ENCODE measurements at places on chromosomes 6 and 20. TPM values are rescaled to one million over a fixed set of nuclear protein-coding genes. Genes with fewer than 3 reads are reported as not detected.

The DSP gene
- total RNA-seq, result 0.12 TPM

- H3K27me3 ChIP-seq, result no peaks in the 10 kb centered on the region
- H3K4me3 ChIP-seq, result no peak overlapping the region
- no peaks in the 10 kb centered on the region for H3K4me1 ChIP-seq
- H3K36me3 ChIP-seq, result no peaks in the 10 kb centered on the region
Measured at GRCh38 chr20:61500791-61501321, 248.8 kb downstream of the CDH4 start.

DNA sequence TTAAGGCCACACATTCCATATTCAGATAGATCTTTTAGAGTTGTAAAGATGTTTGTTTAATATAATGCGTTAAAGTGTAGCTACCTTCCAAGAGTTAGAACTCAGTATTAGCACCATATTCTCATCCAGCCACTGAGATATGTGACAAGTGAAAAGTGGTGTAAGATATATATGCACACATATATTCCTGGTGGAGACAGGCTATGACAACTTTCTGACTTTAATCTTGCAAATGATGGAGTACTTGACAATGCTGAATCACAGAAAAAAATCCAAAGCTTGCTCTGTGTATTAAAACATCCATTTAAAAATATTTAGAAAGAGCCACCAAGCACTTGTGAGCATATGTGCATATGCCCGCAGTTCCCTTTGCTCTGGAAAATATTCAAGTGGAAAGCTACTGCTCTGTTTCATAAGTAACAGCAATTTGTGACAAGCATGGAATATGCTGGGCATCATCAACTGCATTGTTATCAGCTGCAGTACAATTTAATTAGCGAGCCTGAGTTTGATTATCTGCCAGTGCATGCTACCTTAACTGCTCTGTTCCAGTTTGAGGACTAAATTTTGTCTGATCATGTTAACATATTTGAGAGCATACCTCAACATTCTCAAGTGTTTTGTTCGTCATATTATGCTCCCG, 64.8 kb downstream of the VIP start:
- no peak for DNase-seq
- no peak overlapping the region for H3K27ac ChIP-seq
- no peaks in the 10 kb centered on the region for H3K4me1 ChIP-seq
- H3K36me3 ChIP-seq, result no peaks in the 10 kb centered on the region
- H3K4me3 ChIP-seq, result no peak overlapping the region

GRCh38 chr20:14335052-14335451, 2.4 kb downstream of the FLRT3 start:
- H3K27me3 ChIP-seq, result no peaks in the 10 kb centered on the region
- H3K36me3 ChIP-seq, result no peaks in the 10 kb centered on the region
- no peak overlapping the region for H3K4me3 ChIP-seq
- DNase-seq, result no peak

The PACRG gene
- total RNA-seq, result 3.0 TPM

The VGLL2 gene
- total RNA-seq, result not detected

DNA sequence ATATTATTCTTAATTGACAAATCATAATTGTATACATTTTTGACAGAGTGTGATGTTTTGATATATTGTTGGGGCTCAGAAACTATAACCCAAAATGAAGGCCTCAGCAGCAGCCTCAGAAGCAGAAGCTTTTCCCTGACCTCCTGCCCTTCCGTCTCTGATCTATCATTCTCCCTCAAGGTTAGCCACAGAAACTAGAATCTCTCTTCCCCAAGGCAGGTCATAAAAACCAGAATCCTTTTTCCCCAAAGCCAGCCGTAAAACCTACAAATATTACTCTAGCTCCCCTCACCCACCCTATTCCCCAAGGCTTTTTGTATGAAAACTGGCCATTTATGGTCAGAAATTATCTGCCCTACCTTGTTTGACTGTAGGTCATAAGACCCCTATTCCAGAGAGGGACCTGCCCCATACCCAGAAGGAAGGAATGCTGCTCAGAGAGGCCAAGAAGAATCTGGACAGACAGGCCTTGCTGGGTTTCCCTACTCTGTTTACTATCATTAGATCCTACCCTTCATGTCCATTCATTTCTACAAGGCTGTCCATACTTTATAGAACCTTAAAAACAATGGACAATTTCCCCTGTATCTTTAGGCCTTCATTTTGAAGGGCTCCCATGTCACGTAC, 14.5 kb downstream of the OR2B2 start:
- H3K4me3 ChIP-seq, result no peak overlapping the region
- H3K4me1 ChIP-seq, result peaks cover 15% of the 10 kb centered on the region
- DNase-seq, result no peak
- no peaks in the 10 kb centered on the region for H3K27me3 ChIP-seq
- no peaks in the 10 kb centered on the region for H3K36me3 ChIP-seq

GRCh38 chr20:24990810-24991252, 1.7 kb downstream of the APMAP start:
- no peaks in the 10 kb centered on the region for H3K27me3 ChIP-seq
- H3K27ac ChIP-seq, result no peak overlapping the region
- H3K4me1 ChIP-seq, result peaks cover 5% of the 10 kb centered on the region
- DNase-seq, result no peak
- no peaks in the 10 kb centered on the region for H3K36me3 ChIP-seq
- H3K4me3 ChIP-seq, result no peak overlapping the region

DNA sequence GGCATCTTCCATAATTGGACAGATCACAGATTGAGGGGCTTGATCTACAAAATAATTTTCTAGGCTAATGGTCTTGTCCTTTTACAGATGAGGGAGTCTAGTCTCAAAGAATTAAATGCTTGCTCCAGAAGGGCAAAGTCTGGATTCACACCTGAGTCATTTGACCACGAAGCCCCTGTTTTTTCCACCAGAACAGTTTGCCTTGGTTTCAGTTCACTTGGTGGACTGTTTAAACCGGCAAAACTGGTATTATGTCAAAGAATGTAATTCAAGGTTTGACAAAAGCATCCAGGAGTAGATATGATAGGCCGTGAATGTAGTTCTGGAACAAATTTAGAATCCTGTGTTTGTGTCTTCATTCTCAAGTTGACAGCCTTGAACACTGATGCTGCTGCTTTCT, 3.3 kb downstream of the MYO6 start:
- peaks cover 22% of the 10 kb centered on the region for H3K27me3 ChIP-seq
- no peaks in the 10 kb centered on the region for H3K36me3 ChIP-seq
- H3K27ac ChIP-seq, result no peak overlapping the region

The PNLDC1 gene
- 0.26 TPM for total RNA-seq

The IL17A gene
- not detected for total RNA-seq

The SOBP gene
- total RNA-seq, result 0.95 TPM

GRCh38 chr6:98041056-98041455, 758.0 kb upstream of the MMS22L start:
- DNase-seq, result no peak
- no peaks in the 10 kb centered on the region for H3K4me1 ChIP-seq
- H3K27ac ChIP-seq, result no peak overlapping the region
- H3K4me3 ChIP-seq, result no peak overlapping the region

- H3K4me1 ChIP-seq, result peaks cover 17% of the 10 kb centered on the region
- no peak overlapping the region for H3K4me3 ChIP-seq
- H3K36me3 ChIP-seq, result peaks cover 4% of the 10 kb centered on the region
Measured at GRCh38 chr20:50541606-50542041, 31.4 kb downstream of the PTPN1 start.

GRCh38 chr20:1831096-1831495, 64.1 kb upstream of the SIRPA start:
- H3K27ac ChIP-seq, result no peak overlapping the region
- H3K4me3 ChIP-seq, result no peak overlapping the region
- no peaks in the 10 kb centered on the region for H3K36me3 ChIP-seq
- H3K27me3 ChIP-seq, result no peaks in the 10 kb centered on the region

GRCh38 chr6:90502866-90503407, 83.9 kb downstream of the MAP3K7 start:
- no peaks in the 10 kb centered on the region for H3K4me1 ChIP-seq
- no peaks in the 10 kb centered on the region for H3K27me3 ChIP-seq
- no peaks in the 10 kb centered on the region for H3K36me3 ChIP-seq

DNA sequence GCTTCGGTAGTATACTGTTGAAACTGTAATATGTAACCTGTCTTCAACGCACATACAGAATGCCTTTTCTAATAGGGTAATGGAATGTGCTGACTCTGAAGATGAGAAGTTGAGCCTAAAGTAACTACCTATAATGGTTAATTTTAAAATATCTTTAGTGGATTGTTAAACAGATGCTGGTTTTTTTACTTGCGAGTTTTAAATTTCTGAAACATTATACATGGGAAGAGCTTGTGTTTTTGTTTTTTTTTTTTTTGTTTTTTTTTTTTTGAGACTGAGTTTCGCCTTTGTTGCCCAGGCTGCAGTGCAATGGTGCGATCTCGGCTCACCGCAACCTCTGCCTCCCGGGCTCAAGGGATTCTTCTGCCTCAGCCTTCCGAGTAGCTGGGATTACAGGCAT, 166.9 kb downstream of the JARID2 start:
- no peak overlapping the region for H3K27ac ChIP-seq
- no peaks in the 10 kb centered on the region for H3K27me3 ChIP-seq
- H3K4me3 ChIP-seq, result no peak overlapping the region
- H3K4me1 ChIP-seq, result peaks cover 28% of the 10 kb centered on the region

- DNase-seq, result peak; percentile 40
- H3K4me3 ChIP-seq, result peak overlapping the region; percentile 84
- H3K27me3 ChIP-seq, result no peaks in the 10 kb centered on the region
- peak overlapping the region; percentile 74 for H3K27ac ChIP-seq
Measured at GRCh38 chr6:26033085-26033940, 53.9 kb upstream of the HFE start.

The BPI gene
- total RNA-seq, result not detected

DNA sequence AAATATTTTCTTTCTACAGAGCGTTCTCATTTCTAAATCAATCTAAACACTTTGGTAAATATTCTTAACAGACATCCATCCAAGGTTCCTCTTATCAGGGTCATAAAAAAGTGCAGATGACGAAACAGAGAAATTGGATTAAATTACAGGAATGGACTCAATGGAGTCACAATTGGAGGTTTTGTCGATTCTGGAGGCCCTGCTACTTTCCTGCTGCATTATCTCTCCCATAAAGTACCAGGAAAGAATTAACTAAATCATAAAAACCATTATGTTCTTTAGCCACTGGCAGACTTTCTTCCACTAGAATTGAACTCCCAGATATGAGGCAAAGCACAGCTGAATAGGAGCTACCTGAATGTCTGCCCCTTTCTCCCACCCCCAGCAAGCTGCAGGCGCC, 610.6 kb downstream of the HDGFL1 start:
- no peak overlapping the region for H3K4me3 ChIP-seq
- DNase-seq, result no peak
- no peak overlapping the region for H3K27ac ChIP-seq

The RBPJL gene
- 0.29 TPM for total RNA-seq

GRCh38 chr6:135932651-135933050, 81.2 kb downstream of the PDE7B start:
- H3K4me1 ChIP-seq, result no peaks in the 10 kb centered on the region
- no peak for DNase-seq
- H3K27me3 ChIP-seq, result no peaks in the 10 kb centered on the region

- no peaks in the 10 kb centered on the region for H3K27me3 ChIP-seq
- no peaks in the 10 kb centered on the region for H3K36me3 ChIP-seq
- DNase-seq, result peak; percentile 16
- peak overlapping the region; percentile 75 for H3K27ac ChIP-seq
- H3K4me1 ChIP-seq, result peaks cover 23% of the 10 kb centered on the region
- no peak overlapping the region for H3K4me3 ChIP-seq
Measured at GRCh38 chr6:157056275-157056674, 267.0 kb downstream of the TMEM242 start.

- no peak overlapping the region for H3K27ac ChIP-seq
- H3K4me3 ChIP-seq, result no peak overlapping the region
- no peak for DNase-seq
Measured at GRCh38 chr20:24875078-24875477, 74.0 kb upstream of the CST7 start.

DNA sequence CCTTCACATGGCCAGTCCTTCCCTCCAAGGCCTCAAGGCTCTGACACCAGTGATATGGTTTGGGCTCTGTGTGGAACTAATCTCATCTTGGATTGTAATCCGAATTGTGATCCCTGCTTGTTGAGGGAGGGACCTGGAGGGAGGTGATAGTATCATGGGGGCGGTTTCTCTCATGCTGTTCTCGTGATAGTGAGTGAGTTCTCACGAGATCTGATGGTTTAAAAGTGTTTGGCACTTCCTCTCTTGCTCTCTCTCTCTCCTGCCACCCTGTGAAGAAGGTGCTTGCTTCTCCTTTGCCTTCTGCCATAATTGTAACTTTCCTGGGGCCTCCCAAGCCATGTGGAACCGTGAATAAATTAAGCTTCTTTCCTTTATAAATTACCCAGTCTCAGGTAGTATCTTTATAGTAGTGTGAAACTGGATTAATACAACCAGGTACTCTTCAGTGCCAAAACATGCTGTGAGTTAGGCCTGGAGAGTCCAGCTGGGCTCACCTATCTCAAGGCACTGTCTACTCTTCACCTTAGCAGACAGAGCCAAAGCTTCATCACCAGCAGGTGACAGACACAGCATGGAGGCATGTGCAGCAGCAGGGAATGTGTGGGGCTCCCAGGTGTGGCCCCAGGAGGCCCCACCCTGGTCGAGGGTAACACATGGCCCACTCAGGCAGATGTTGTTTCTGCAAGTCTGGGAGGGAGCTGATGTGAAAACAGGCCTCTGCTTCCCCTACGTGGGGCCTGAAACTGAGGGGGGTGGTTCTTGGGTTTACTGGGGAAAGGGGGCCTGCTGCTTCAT, 97.5 kb upstream of the CDYL start:
- H3K36me3 ChIP-seq, result no peaks in the 10 kb centered on the region
- no peak overlapping the region for H3K4me3 ChIP-seq
- no peak overlapping the region for H3K27ac ChIP-seq

The HLA-DQB1 gene
- total RNA-seq, result 28.1 TPM

The FAM83C gene
- total RNA-seq, result 0.15 TPM

- peak overlapping the region; percentile 85 for H3K27ac ChIP-seq
- no peak overlapping the region for H3K4me3 ChIP-seq
- DNase-seq, result peak; percentile 59
- no peaks in the 10 kb centered on the region for H3K36me3 ChIP-seq
- H3K27me3 ChIP-seq, result no peaks in the 10 kb centered on the region
- peaks cover 13% of the 10 kb centered on the region for H3K4me1 ChIP-seq
Measured at GRCh38 chr6:149065658-149066556, 251.6 kb upstream of the TAB2 start.

GRCh38 chr6:81865712-81866111, 113.2 kb upstream of the TENT5A start:
- no peak overlapping the region for H3K4me3 ChIP-seq
- no peaks in the 10 kb centered on the region for H3K4me1 ChIP-seq
- H3K36me3 ChIP-seq, result no peaks in the 10 kb centered on the region
- no peak overlapping the region for H3K27ac ChIP-seq

DNA sequence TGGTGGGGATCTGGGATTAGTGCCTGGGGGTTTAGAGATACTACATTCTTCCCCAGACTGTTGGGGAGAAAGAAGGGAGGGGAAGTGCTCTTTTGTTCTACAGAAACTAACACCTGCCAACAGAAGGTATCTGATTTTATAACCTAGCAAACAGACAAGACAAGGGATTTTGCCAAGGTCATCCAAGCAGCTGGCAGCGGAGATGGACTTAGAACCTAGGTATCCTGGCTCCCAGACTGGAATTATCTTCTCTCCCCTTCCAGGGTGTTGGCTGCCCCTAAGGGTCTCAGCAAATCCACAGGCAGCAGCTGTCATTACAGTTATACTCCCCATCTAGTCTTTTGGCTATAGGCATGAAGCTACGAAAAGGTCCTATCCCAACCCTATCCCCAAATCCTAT, 8.4 kb downstream of the SDC4 start:
- no peaks in the 10 kb centered on the region for H3K36me3 ChIP-seq
- no peak for DNase-seq
- H3K27me3 ChIP-seq, result no peaks in the 10 kb centered on the region

The PTPRT gene
- total RNA-seq, result not detected

- no peak overlapping the region for H3K27ac ChIP-seq
- no peak for DNase-seq
- peaks cover 17% of the 10 kb centered on the region for H3K27me3 ChIP-seq
Measured at GRCh38 chr6:28658475-28659249, 133.0 kb downstream of the GPX5 start.

GRCh38 chr6:119256978-119257462, 92.5 kb downstream of the MAN1A1 start:
- DNase-seq, result no peak
- no peaks in the 10 kb centered on the region for H3K36me3 ChIP-seq
- H3K27ac ChIP-seq, result peak overlapping the region; percentile 29

All from T-cell (primary cell).